ENCODE measurements at places on chromosomes 2 and 18. TPM values are rescaled to one million over a fixed set of nuclear protein-coding genes. Genes with fewer than 3 reads are reported as not detected.

GRCh38 chr2:174771631-174772471, 7.6 kb upstream of the CHRNA1 start:
- peak; percentile 78 for DNase-seq

GRCh38 chr2:216234106-216234505, 125.0 kb downstream of the XRCC5 start:
- no peak for DNase-seq

DNA sequence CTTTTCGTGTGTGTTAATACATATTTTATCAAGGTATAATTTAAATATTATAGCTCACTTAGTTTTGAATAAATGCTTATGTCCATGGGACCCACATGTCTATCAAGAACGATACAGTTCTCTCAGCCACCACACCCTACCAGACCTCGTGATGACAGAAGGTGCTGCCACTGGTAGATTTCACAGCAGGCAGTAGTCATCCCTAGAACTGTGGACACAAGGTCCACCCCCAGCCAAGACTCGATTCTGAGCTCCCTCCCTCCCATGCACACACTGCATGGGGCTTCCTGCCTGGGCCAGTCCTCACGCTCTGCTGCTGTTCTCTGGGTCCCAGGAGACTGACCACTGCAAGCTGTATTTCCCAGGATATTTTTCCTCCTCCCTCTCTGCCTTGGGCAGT, 26.5 kb upstream of the CREB1 start:
- no peak for DNase-seq

DNA sequence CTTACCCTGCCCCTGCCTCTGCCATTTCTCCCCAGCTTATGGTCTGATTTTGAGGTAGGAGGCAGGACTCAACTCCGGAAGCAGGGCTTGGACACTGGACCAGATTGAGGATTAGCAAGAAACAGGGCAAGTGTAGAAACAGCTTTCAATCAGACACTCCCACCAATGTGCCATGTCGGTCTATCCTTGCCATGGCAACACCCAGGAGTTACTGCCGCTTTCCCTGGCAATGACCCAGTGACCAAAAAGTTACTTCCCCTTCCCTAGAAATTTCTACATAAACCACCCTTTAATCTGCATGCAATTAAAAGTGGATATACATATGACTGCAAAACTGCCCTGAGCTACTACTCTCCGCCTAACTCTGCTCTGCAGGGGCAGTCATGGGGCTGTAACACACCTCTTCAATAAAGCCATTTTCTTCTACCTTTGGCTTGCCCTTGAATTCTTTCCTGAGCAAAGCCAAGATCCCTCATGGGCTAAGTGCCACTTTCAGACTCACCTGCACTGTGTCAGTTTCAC, 156.7 kb downstream of the LPIN1 start:
- DNase-seq, result no peak

- no peak for DNase-seq
These were observed 145.7 kb upstream of the DLX2 start for GRCh38 chr2:172248381-172248780.

DNA sequence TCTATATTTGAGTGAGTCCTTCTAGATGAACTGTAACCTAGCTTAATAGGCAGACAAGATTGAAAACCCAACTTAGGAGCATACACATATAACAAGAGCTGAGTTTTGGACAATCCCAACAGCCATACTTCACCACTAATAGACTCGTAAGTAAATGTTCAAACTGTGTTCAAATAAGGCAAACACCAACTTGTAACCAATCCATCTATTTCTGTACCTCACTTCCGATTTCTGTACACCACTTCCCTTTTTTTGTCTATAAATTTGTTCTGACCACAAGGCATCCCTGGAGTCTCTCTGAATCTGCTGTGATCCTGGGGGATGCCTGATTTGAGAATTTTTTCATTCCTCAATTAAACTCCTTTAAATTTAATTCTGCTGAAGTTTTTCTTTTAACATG, 1149.1 kb upstream of the NRXN1 start:
- no peak for DNase-seq

DNA sequence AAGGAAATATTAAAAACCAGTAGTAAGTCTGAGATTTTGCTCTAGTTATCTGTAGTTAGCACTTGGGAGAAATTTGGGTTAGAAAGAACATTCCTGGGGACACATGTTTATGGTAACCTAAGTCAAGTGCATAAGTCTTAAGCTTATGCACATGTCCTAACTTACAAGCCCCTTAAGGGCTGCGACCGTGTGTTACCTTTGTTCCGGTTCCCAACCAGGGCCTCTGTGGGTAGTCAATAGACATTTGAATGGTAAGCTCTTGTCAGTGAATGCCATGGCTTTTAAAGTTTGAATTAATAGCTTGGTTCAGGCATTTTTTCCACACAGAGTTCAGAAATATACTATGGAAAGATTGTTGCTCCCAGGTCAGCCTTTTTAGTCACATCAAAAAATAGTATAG, 64.7 kb upstream of the CWC22 start:
- no peak for DNase-seq

DNA sequence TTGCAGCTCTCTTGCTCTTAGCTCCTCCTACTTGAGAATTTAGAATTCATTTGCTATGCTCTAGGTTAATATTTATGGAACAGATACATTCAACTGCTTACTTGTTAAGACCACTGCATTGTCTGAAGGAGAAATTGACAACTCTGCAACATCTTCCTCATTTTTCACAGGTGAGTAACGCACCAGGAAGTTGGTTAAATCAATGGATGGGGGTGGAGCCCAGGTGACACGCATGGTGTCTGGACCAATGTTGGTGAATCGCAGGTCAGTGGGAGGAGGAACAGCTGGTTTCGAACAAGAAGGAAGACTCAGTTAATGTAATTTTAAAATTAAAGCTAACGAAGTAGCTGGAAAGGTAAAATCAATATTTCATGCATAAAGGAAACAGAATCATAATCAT, 44.3 kb downstream of the FN1 start:
- DNase-seq, result no peak

DNA sequence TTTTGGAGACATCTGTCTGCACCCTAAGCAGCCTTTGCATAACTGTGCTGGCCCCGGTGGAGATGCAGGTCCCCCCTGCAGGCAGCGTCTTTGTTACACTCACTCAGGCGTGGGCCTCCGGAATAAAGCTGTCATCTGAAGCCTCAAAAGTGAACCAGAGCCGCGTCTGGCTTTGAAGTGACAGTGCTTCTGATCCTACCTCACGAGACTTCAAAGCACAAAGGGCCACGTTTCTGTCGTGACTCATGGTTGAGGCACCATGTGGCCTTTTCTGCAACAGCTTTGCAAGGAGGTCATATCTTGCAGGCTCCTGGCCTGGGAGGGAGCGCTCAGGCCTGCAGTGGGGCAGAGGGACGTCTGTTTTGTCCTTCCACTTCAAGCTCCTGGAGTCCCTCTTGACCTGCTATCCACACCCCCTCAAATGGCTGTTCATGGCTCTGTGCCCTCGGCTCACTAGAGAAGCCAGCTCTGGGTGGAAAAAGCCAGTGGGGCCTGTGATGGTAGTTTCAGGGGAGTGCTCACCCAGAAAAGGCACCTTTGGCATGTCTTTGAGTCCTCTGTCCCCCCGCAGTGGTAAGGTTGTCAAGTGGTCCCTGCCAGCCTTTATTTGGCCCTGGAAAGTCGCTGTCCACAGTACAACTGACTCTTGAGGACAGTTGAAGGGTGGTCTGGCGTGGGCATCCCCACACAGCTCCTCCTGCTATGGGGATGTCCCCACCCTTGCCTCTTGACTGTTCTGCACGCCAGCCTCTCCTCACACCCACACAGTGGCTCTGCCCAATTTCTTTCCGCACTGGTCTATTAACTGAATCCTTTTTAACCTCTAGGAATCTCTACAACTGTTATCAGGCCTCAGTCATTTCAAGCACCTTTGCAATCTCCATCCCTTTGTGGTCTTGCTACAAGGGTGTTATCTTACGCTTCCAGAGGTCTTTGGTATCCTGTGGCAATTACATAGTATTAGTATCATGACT, 19.3 kb downstream of the GPR55 start:
- no peak for DNase-seq

DNA sequence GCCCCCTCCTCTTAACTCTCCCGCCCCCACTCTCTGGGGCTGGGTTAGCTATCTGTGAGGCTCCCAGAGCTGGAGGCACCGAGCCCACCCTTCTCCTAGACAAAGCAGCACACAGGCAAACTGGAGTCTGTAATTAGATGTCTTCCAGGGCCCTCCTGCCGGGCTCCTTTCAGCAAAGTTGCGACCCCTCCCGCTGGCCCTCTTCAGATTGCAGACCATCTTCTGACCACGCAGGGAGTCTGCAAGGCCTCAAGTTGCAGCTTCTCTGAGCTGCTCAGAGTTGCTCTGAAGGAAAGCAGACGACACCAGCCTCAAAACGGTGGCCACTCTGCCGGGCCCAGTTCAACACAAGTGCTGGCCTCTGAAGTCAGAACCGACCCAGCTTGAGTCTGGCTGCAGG, 228.4 kb upstream of the COPS8 start:
- no peak for DNase-seq

GRCh38 chr2:39356922-39357639, 80.0 kb downstream of the MAP4K3 start:
- no peak for DNase-seq

DNA sequence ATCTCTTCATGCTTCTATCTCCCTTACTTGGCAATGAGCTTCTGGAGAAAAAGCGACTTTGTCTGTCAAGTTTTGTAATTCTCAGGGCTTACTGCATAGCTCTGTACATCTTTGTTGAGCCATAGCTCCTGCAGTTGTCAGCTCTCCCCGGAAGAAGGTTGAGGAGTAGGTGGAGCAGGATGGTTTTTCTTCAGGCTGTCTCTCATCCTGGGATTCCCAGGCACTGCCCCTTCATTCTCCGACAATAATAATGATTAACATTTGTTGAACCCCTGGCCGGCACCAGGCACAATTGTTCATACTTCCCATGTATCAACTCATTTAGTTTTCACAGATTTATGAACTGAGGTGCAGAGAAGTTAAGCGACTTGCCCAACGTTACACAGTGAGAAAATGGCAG, 23.5 kb upstream of the RHOB start:
- no peak for DNase-seq

GRCh38 chr2:13758412-13758811, 874.1 kb upstream of the LRATD1 start:
- no peak for DNase-seq

DNA sequence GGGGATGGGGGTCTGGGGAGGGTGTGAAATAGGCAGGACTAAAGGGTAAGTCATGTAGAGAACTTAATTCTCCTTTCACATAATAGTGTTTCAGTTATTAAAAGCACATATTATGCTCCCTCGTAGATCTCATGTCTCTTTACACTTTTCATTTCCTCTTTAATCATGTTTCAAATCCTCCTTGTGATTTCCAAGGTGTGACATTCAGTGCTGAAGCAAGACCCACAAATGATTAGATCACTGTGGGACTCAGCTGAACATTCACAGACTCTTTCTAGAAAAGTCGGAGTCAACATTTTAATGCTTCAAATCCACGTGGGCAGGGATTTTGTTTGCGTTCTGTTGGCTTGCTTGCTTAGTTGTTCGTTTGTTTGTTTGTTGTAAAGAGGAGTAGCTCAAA, 34.7 kb upstream of the CALCRL start:
- DNase-seq, result no peak

DNA sequence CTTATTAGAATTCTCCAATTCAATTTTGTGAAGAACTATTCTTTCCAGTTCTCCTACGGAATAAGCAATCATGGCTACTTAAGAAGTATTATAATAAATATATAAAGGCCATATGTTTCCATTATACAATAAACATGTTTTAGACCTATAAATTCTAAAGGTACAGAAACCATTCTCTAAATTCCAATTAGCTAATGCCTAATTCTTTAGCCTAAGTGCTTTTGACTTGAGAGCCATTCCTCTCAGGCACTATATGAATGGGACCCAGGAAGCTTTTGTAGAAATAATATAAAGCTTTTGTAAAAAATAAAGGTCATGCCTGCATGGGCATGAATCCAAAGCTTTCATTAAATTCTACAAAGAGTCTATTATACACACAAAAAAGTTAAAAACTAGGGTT, 161.0 kb upstream of the UNC80 start:
- no peak for DNase-seq

GRCh38 chr18:10379522-10379921, 74.9 kb upstream of the APCDD1 start:
- no peak for DNase-seq

DNA sequence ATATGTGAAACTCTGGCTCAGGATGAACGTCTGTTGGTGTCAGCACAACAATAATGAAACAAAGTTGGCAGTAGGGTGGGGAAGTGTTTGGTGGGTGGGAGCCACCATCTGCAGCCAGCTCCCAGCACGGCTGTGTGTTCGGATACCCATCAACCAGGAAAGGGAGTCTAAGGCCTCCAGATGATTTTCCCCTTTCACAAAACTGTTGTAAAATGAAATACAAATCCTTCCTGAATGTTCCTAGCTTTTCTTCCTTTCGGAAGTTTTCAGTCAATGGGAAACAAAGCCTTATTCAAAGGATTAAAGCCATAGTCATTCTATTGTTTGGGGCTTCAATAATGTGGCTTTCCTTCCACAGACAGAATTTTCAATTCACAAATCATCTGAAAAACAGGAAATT, 14.5 kb upstream of the DARS1 start:
- DNase-seq, result no peak

DNA sequence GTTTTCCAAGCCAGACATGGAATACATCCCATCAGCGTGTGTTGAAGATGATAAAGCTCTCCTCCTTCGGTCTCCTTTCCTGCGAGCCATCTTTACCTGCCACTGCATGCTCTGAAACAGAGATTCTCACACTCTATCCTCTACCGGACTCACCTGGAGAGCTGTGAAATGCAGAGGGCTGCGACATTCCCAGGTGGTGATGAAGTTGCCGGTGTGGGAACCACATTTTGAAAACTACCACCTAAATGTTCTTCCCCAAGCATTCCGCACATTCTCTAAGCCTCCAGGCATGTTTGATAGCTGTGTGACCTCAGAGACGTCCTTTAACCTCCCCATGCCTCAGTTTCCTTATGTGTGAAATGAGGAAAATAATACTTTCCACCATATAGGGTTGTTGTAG, 226.2 kb upstream of the RAB6C start:
- no peak for DNase-seq

DNA sequence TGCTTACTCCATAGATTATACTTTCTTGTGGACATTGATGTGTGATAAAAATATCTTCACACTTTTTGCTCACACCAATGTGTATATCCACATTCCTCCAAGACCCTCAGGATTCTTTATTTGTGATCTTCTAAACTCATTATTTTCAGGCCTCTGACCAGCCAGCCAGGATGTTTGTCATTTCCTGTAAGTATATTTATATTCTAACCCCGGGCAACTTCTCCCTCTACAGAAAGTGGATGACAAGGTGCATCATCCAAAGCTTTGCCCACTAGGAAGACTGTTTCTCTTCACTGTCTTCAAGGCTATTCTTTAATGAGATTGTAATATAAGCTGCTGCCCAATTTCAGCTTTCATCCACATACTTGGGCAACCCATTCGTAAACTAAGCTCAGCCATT, 3.6 kb upstream of the CWC22 start:
- DNase-seq, result no peak

- no peak for DNase-seq
These were observed 137.1 kb downstream of the MCFD2 start for GRCh38 chr2:46778511-46778910.

The CIB4 gene
- total RNA-seq, result not detected

The WDR75 gene
- 26.3 TPM for total RNA-seq

The CMPK2 gene
- 5.3 TPM for total RNA-seq

The FIGN gene
- total RNA-seq, result 12.7 TPM

The IL36A gene
- not detected for total RNA-seq

The RBFA gene
- 22.8 TPM for total RNA-seq

The DCC gene
- total RNA-seq, result 0.78 TPM

The INPP5D gene
- total RNA-seq, result 21.1 TPM

The CCDC141 gene
- total RNA-seq, result 3.9 TPM

The WDR43 gene
- total RNA-seq, result 53.1 TPM

The LAMA3 gene
- 29.0 TPM for total RNA-seq

The GCG gene
- not detected for total RNA-seq

The CDH2 gene
- total RNA-seq, result 10.1 TPM

The FAM161A gene
- 2.5 TPM for total RNA-seq

The CERKL gene
- total RNA-seq, result not detected

The POU3F3 gene
- 0.15 TPM for total RNA-seq

Data from aorta (tissue), 5 donors.